ENCODE measurements at places on chromosomes 12 and 14.

GRCh38 chr12:47268501-47269454, 189.0 kb upstream of the AMIGO2 start:
- no peak for DNase-seq

DNA sequence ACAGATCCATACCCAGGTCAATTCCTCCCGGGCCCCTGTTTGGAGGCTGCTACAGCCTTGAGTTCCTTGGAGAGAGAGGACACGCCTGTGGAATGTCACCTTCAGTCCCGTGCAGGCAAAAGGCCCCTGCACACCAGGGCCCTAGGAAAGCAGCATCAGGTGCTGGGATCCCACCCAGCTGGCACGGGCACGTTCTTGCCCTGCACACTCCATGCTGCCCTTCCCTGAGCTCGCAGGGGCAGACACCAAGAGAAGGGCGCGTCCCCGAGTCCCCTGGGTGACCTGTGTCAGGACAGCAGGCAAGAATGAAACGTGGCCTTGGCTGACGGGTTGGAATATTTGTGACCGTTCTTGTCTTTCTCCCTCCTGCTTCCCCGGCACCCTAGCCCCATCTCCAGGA, 67.7 kb downstream of the TSPAN11 start:
- no peak for DNase-seq

GRCh38 chr14:85416771-85417170, 113.2 kb upstream of the FLRT2 start:
- DNase-seq: no peak

GRCh38 chr14:76908834-76909233, 82.6 kb downstream of the LRRC74A start:
- DNase-seq: no peak

- no peak for DNase-seq
Observed at GRCh38 chr12:127079636-127080035, 1187.3 kb upstream of the TMEM132C start.

DNA sequence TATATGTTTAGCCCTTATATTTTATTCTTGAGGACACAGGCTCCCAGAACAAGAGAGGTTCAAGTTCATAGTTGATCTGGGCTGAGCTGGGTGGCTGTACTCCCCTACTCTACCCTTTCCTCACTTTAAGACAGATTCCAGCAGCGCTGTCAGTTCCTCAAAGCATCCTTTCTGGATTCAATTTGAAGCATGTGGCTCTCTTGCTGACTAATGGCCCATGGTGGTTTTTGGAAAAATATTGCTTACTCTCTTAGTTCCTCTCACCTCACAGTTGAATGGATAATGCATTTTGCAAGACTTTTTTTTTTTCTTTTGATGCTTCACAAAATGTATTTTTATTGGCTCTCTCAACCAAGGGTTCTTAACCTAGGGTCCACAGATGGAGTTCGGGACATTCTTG, 4.1 kb downstream of the PELI2 start:
- DNase-seq: no peak

GRCh38 chr14:38504175-38504574, 248.3 kb upstream of the CLEC14A start:
- DNase-seq: no peak

- DNase-seq: no peak
Observed at GRCh38 chr12:116892349-116893140, 11.3 kb upstream of the HRK start.

DNA sequence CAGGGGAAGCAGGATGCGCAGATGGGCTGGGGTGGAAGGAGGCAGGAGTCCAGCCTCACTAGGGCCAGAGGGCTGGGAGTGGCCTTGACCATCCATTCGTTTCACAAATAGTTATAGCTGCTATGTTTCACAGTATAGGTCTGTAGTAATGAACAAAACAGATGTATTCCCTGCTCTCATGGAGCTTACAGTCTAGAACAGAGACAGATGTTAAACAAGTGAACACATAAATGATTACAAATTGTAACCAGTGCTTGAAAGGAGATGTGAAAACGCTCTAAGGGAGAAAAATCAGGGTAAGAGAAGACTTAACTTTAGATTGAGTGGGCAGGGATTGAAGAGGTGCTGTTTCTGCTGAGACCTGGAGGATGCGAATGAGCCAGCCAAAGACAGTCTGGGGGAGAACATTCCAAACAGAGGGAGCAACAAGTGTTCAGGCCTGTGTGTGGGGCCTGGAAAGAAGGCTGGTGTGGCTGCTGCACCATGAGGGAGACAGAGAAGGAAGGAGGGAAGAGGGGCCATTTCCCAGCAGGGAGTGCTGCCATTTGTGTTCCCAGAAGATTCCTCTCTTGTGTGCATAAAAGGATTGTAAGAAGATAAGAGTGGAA, 14.6 kb downstream of the CFAP251 start:
- DNase-seq: no peak

- no peak for DNase-seq
Observed at GRCh38 chr14:24122898-24123297, 7.6 kb upstream of the FITM1 start.

DNA sequence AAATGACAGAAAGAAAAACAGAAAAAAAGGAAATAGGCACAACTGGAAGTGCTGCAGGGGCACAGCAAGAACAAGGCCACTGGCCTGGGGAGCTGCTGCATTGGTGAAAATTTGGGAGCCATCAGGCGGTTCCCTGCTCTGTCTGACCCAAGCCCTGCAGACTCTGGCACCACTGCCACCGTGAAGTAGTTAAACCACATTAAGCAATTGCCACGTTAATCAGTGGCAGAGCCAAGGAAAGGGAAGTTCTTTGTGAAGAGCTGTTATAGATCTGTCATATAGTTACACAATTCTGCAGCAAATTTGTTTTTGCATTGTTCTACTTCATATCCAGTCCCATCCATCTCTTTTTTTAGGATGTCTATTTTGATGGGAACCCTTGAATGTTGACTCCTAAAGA, 915.3 kb downstream of the FSCB start:
- no peak for DNase-seq

DNA sequence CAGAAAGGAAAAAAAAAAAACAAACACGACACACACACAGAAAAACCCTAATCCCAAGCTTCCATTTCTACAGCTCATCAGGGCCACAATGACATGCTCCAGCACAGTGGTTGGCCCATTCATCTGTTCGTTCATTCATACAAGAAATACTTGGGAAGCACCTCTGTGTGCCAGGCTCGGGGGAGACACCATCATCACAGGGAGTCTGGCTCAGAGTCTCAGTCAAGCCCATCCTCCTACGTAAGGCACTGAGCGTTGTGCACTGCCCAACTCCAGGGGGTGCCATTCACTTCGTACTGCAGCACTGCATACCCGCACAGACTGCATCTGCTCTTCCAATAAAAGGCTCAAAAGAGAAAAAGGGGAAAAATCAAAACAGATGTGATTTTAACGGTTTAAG, 15.3 kb downstream of the VPS37B start:
- DNase-seq: no peak

DNA sequence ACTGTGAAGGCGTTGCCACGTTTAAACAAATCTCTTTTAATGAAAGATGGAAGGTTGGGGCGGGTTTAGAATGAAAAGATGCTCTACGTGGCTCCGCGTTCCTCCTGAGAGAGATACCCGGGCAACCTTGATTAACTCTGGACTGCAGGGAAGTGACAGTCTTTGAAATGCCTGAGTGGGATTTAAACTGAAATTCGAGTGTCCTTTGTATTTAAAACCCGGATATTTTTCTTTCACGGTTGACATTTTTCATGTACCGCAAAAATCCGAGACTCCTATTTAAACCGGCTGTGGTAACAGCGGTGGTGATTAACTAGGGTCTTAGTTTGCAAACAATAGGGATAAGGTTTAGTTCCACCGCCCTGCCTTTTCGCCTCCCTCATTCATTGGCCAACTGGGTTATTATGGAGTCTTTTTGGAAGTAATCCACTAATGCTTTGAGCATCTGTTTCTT, 707 bp downstream of the G2E3 start:
- no peak for DNase-seq

DNA sequence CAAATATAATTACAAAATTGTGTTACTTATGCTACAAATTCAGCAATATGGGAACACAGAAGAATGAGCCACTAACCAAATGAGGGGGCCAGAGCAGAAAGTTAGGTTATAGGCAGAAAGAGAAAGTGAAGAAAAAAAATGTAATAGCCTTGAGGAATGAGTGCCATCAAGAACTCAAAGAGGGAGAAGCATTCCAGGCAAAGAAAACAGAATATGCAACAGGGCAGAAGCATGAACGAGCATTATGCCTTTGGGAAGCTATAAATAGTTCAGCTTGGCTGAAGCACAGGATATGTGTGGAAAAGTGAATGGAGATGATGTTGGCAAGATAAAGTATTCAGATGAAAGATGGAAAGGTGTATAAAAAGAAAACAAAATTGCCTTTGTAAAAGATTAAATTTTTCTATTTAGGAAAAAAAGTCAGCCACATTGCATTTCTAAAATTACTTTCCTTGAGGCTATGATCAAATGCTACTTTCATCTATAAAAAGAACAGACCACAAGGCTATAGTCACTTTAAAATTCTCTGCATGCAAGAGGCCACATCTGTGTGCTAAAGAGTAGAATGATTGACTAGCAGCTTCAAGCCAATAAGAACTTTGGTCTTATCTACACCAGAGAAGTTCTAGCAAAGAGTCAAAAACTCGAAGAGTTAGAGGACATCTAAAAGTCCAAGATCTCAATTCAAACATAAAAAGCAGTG, 193.6 kb upstream of the GARIN6 start:
- DNase-seq: no peak

- no peak for DNase-seq
Observed at GRCh38 chr12:53602176-53602864, 23.9 kb downstream of the ATF7 start.

- no peak for DNase-seq
Observed at GRCh38 chr14:61145034-61145902, 135.9 kb downstream of the TMEM30B start.

DNA sequence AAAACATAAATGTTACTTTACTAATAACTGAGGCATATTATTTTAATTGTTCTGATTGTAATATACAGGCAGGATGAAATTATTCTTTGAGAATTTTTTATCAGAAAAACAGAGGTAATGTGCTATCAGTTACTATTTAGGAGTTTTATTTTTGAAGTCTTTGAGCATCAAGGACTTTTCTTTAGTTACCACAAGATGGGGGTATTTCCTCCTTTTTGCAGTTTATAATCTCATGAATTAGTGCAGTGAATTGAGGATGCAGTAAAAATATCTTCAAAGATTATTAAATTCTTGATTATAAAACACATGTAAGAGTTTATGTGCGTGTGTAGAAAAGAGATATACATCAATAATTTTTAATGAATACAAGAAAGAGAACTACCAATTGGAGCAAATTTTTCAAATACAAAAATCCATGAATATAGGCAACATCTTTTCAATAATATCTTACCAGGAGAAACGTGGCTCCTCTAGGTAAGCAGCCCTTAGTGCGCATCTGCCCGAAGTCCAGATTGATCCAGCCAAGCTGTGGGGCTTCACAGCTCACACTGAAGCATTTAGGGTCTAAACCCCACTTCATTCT, 71.6 kb downstream of the ERGIC2 start:
- no peak for DNase-seq

- DNase-seq: no peak
Observed at GRCh38 chr14:88242446-88242845, 80.6 kb downstream of the KCNK10 start.

DNA sequence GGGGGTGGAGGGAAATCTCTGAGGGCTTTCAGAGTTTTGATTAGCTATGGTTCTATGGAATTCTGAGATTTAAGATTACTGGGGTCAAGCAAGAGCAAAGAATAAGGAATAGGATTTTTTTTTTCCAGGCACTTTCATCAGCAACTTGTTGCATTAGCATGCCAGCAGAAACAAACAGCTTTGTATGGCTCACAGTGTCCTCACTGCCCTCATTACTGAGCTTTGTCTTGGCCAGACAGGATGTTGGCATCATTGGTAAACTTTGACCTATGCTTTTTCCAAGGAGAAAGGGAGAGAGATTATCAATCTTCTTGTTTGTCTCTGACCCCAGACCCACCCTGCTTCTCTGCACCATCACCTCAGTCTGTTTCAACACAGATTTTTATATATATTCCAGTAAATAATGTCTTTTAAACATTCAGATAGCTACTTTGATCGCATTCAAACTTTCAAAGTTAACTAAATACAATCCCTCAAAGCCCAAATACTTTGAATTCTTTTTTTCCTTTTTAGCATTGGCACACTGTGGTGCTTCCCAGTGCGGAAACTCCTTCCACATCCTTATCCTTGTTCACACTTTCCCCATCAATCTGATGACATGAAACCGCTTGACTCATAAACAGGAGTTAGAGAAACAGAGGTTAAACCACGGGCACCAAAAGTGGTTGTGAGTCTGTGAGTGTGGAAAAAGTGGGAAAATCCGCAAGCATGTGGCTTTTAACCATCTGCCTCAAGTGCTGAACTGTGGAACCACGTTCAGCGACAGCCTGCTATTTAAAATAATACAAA, 282.2 kb upstream of the FAR2 start:
- DNase-seq: no peak

DNA sequence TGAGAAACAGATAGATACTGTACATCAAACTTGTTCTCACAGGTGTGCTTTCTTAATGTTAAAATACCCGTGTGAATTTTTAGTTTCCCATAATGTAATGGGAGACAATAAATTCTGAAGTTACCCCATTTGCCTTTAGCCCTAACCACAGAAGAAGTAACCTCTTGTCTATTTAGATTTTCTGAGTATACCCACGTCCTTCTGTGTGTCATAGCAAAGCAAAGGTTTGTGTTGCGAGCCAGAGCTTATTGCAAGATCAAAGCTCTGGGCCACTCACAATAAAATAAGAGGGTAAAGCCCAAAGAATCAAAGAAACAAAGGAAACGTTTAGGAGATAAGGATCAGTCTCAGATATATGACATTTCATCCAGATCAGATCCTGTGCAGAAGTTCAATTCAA, 73.9 kb downstream of the BMP4 start:
- DNase-seq: no peak

GRCh38 chr12:133264173-133264572, 28.5 kb upstream of the ANHX start:
- no peak for DNase-seq

DNA sequence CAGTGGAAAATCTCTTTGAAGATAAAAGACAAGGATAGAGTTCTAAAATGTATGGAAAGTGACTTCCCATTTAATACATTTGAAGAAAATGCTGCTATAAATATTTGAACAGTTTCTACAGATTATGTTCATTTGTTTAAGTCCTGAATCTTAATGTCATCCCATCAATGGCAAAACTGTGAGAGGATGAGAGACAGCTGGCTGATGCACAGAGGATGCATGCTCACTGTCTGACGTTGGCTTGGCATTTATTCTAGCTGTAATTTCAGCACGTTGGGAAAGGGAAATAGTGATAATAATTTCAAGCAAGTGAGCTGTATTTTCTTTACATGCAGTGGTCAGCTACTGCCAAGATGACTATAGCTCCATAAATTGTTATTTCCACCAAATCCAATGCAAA, 40.5 kb downstream of the PPFIA2 start:
- no peak for DNase-seq

GRCh38 chr12:55008944-55009585, 10.7 kb upstream of the NEUROD4 start:
- DNase-seq: no peak

DNA sequence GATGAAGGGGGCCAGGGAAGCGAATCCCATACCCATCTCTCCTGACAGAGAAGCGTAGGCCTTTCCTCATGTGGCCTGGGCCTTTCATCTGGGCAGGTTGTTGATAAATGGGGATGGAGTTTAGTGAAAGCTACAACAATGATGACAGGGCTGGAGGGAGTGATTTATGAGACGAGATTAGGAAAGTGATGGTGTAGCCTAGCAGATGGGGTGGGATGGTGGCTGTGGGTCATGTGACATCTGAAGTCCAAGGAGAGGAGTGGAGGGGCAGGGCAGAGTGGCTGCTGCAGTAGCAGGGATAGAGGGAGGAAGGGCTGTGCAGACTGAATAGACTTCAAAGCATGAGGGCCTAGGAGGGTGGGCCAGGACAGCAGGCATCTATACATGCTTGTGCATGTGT, 85.5 kb downstream of the ADCK1 start:
- DNase-seq: no peak

- DNase-seq: no peak
Observed at GRCh38 chr12:104605685-104606084, 148.9 kb downstream of the CHST11 start.
